ENCODE measurements at places on chromosomes 4 and X.

DNA sequence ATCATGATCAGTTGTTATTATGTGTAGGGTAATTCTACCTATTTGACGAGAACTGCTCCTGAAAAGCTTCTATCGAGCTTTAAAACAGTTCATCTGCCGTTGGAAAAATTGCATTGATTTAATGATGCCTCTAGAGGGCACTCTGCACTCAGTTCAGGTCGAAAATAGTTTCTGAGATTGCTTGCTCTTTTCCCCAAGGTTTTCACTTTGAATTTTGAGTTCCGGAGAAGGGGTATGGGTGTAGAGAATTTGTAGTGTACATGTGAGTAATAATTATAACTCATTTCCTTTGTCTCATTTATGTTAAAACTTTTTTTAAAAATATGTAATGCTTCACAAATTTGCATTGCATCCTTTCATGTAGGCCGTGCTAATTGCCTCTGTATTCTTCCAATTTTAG, 28.4 kb upstream of the TNIP3 start:
- DNase-seq = no peak

GRCh38 chr4:8675383-8675782, 82.8 kb downstream of the CPZ start:
- DNase-seq = no peak

DNA sequence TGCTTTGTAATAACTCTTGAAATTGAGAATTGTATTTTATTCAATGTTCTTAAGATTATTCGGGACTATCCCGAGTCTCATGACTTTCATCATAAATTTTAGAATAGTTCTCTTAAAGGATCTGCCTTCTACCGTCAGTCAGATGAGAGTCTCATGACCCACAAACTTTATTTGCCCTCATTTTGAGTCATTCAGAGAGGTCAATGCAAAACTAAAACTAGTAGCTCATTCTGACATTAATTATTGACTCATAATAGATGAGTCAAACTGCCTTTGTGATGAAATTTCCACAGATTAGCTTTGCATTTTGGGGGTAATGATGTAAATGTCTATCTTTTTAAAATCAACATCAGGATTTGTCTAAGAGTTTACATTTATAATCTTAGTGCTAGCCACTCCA, 1527.3 kb downstream of the TECRL start:
- DNase-seq = no peak

GRCh38 chrX:13535376-13536165, 33.8 kb upstream of the EGFL6 start:
- DNase-seq = no peak

- DNase-seq = no peak
These were observed 1.8 kb downstream of the ABCD1 start for GRCh38 chrX:153726286-153727122.

DNA sequence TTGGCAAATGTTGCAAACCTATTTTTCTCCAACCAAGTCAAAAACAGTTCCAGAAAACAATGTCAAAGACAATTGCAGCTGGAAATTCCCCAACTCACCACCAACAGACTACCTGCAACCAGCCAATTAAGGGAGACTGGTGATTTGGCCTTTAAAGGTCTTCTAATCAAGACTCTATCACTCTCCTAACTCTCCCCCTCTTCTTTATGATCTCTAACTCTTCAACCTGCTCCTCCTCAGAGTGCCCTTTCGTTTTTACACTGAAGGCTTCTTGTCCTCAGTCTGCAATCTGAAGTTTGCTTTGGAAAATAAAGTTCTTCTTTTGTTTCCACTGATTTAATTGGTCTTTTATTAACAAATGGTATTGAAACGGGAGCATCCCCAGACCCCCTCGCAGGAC, 203.9 kb downstream of the TECRL start:
- DNase-seq = no peak

DNA sequence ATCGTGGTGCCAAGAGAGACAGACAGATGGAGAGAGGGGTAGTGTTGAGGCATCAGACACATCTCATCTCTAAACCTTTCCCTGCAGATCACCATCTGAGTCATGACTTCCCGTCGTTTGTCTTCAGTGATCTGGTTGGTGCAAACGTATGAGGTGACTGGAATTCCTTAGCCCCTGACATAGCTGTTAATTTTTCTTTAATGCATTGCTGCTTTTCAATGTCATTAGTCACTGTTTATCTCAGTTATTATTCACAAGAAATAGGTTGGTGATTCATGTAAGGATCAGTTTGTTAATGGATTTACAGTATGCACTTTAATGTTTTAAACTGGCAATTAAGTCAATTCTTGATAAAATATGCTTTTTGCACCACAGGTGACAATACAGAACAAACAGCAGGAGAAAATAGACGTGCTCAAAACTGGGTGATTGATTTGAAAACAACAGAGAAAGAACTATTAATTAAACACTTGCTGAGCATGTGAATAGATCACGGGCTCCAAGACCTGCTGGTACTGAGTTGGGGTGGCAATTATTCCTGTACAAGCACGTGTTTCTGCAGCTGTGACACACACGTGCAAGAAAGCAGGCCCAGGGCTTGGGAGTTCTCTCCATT, 1.3 kb upstream of the TMEM154 start:
- peak; percentile 40 for DNase-seq

GRCh38 chr4:85826060-85826678, 351.2 kb downstream of the ARHGAP24 start:
- DNase-seq = no peak

GRCh38 chr4:186192066-186192612, 772 bp downstream of the CYP4V2 start:
- DNase-seq = no peak

DNA sequence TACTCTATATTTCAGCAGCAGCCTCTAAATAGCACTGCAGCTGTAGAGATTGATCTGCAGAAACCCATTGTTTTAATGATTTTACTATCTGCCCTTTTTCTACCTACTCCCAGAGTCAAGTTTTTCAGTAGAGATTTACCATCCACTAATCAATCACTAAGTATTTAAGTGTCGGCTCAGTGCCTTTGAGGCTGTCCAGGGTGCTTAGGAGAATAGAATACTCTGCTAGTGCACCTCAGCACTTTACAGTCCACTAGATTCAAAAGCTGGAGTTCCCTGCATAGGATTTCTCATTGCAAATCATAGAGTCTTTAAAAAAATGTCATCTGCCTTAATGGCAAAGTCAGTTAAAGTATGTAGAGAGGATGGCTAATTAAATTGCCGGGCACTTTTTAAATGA, 29.6 kb upstream of the ANAPC4 start:
- DNase-seq = no peak

DNA sequence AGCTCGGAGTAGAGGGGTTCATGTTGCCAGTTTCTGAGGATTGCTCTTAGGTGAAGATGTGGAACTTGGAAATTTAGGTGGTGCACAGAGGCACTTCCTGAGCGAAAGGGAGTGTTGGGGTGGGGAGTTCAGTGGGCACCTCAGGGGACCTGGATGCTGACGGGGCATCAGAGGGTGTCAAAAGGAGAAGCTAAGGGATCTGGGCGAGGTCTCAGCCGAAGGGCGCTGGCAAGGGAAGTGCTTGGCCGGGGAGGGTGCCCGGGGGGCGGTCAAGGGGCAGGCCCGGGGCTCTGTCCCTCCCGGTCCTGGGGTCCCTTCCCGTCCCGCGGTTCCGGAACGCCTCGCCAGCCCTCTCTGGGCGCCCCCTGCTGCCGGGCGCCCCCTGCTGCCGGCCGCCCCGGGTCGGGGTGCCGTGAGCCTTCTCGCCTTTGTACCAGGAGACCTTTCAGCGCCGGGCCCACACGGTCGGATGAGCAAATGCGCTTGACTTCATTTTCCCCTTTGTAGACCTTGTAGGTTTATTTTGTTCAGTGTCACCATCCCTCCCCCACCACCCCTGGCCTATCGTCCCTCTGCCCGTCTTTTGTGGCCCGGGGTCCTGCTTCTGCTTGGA, 3.0 kb upstream of the PHOX2B start:
- no peak for DNase-seq

GRCh38 chr4:185190306-185190856, 13.4 kb downstream of the CFAP97 start:
- DNase-seq = no peak

GRCh38 chrX:17078031-17078720, 131.7 kb downstream of the REPS2 start:
- no peak for DNase-seq

GRCh38 chr4:162866565-162866964, 300.1 kb downstream of the NAF1 start:
- DNase-seq = no peak

DNA sequence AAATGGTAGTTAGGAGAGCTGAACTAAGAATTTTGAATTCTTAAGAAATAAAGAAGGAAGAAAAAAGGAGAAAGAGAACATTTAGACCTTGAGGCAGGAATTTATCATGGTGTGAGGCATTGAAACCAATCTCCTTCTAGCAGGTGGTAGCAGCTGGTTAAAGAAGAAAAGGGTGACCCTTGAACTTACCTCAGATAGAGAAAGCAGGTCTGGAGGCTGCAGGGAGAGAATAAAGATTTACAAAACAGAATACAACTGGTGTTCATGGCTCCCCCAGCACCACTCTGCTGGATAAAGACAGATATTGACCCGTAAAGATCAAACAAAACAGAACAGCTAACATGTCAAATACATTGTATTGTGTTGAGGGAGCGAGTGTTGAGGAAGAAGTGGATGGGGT, 56.0 kb downstream of the NCAPG start:
- no peak for DNase-seq

GRCh38 chr4:78560296-78560963, 8.9 kb downstream of the ANXA3 start:
- peak; percentile 65 for DNase-seq

DNA sequence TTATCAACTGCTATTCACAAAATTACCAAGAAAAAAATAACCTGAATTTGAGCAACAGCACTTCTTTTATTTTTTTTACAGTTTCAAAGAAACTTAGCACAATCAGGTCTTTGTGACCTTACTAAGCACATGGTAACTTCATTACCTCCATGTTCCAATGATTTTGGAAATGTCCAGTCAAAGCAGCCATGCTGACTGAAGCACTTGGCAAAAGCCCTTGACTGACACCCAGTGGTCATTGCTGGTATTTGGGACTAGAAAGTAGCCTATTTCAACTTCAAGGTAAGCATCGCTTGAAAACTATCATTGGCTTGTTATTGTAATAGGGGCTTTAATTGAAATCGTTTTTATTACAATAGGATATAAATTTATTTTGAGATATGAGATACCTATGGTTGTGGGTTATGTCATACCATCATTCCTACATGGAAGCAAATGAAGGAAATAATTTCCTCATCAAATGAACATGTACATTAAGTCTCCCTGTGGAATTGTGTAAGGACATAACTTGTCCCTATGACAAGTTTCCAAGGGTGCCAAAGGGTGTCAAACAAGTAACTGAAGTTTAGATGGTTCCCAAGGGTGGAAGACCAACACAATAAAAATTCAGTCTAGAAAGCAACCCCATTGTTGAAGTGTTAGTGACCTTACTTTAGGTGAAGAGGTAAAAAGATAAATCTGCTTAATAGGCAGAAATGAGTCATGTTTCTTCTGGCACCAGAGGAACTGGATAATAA, 15.2 kb upstream of the ANXA10 start:
- DNase-seq = no peak

GRCh38 chr4:100493756-100494155, 24.1 kb downstream of the EMCN start:
- no peak for DNase-seq

- no peak for DNase-seq
These were observed 644.4 kb downstream of the STPG2 start for GRCh38 chr4:97498875-97499274.

DNA sequence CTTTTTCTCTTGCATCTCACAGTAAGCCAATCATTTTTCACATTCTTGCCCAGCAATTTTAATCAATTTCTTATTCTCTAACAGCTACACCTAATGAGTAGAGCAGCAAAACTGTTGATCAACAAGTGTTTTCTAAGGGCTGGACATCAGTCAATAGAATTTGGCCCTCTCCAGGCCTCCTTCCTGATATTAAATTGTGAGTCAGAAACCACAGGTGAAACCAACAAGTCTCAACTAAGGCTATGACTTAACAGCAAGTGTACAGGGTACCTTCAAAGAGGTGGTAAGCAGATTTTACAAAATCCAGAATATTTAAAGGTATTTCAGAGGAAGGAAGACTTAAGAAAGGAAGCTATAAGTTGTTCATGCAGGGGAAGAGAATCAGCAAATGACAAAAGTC, 156.5 kb upstream of the ARHGAP24 start:
- no peak for DNase-seq

DNA sequence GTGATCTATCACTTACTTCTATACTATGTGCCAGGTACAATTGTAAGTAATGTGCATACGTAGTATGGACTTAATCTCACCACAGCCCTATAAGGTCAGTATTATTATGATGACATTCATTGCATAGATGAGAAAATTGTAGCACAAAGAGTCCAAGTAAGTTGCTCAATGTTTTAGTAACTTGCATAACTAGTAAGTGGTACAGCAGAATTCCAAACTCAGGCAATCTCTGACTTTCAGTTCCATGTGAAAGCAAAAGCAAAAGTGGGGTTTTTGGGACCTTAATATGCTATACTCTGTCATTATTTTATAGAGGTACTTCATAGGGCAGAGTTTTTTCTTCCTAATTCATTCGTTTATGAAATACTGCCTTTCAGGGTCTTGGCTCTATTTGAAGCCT, 188.8 kb upstream of the VEGFC start:
- peak; percentile 37 for DNase-seq

GRCh38 chr4:165402375-165402774, 23.6 kb downstream of the CPE start:
- no peak for DNase-seq

DNA sequence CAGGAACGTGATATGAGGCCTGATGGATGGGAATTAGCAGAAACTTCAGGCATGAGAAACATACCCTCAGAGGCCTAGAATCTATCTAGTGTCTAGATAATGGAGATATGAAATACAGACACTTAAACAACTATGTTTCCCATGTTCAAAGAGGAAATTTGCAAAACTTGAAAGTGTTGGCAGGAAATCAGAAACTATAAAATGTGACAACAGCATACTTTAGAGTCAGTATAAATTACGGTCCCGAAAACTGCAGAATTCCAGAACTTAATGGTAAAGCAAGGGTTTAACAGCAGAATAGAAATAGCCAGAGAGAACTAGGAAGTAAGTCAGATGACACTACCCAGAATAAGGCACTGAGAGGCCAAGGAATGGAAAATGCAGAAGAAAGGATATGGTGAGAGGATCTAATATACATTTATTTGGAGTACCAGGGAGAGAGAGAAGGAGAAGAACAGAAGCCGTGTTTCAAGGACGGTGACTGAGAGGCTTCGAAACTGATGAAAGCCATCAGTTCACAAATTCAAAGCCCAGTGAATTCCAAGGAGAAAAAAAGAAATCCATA, 7.4 kb downstream of the HTT-AS start:
- DNase-seq = no peak

- no peak for DNase-seq
These were observed 501.9 kb downstream of the GABRG1 start for GRCh38 chr4:45621971-45622370.

DNA sequence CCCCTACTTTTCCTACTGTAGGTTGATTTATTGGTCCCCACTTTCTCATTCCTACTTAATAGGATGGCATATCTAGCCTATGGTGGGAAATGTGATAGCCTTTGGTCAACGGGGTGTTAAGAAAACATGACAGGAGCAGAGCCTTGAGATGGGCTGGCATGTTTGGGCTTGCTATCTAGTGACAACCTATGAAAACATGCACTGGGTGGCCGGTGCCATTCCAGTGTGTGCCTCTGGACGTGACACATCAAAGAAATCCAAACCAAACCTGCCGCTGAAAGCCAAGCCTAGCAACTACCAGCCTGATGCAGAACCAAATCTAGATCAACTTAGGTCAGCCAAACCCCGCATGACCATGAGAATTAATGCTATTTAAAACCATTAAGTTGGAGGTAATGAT, 317.6 kb downstream of the DMD start:
- DNase-seq = no peak

All from AG04449 (cell line).